ENCODE measurements at places on chromosomes 2 and 18.
A peak's percentile ranks its signal among the peaks of the same experiment; 100 is the strongest.

DNA sequence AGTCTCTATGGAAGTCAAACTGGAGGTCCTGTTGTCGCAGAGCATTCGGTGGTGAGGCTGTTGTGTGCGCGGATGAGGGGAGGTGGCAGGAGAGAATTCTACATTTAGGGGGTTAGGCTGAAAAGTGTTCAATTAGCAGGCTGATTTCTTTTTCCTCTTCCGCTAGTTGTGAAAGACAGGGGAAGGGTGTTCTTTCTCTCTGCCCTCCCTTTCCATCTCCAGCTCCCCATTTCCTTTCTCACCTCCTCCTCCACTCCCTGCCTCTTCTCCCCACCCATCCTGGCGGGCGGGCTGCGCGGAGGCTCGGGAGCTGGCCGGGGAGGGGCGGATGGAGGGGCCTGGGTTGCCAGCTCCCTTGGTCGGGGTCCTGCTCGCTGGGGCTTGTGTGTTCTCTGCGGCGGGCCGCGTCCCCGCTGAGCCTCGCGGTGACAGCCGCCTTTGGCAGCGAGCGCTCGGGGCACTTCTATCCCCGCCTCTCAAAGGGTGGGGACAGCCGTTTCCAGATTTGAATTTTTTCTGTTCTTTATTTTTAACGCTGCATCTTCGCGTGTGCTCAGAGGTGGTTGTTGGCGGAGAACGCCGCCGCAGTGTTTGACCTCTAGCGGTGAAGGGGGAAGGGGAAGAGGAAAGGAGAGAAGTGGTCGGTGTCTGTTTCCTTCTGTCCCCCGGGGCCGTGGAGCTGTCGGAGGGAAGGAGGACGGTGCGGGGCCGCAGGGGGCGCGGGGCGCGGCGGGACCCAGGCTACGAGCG lies 3.6 kb downstream of the SOX11 start:
- DNase-seq: peak; percentile 38

GRCh38 chr2:143177096-143177786 lies 48.0 kb downstream of the ARHGAP15 start:
- DNase-seq: peak; percentile 30

- no peak for DNase-seq
Observed at GRCh38 chr2:29789911-29790485, 131.4 kb downstream of the ALK start.

GRCh38 chr2:17101091-17101490 lies 417.1 kb downstream of the RAD51AP2 start:
- no peak for DNase-seq

DNA sequence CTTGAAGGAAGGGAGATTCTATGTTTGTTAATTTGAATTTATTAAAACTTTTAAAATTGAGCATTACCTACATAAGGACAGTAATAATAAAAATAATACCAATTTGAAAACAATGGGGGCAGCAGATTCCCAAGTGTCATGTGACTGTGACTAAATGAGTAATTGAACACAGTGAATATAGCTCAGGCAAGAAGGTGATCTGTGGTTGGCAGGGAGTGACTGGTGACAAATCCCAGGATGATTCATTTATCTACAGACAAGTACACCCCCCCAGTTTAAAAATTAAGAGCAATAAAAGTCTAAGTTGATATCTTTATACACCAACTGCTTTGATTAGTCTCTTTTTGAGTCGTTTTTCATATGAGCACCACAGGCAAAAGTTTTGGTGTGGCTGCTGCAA lies 299.5 kb downstream of the ARHGAP15 start:
- no peak for DNase-seq

- DNase-seq: no peak
Observed at GRCh38 chr2:88250404-88250803, 80.3 kb downstream of the THNSL2 start.

GRCh38 chr2:238231251-238231793 lies 8.5 kb downstream of the HES6 start:
- DNase-seq: peak; percentile 69

GRCh38 chr2:233756429-233757081 lies 3.5 kb upstream of the UGT1A1 start:
- no peak for DNase-seq

Measured in memory B cell (primary cell).